ENCODE measurements at places on chromosomes 1 and 21. TPM values are rescaled to one million over a fixed set of nuclear protein-coding genes. Genes with fewer than 3 reads are reported as not detected.

The CAPN8 gene
- total RNA-seq = 0.23 TPM

The ZBTB8OS gene
- total RNA-seq = 49.6 TPM

The TNFSF18 gene
- total RNA-seq = not detected

The MTARC2 gene
- total RNA-seq = 12.5 TPM
